ENCODE measurements at places on chromosomes 16 and 17. TPM values are rescaled to one million over a fixed set of nuclear protein-coding genes. Genes with fewer than 3 reads are reported as not detected.

DNA sequence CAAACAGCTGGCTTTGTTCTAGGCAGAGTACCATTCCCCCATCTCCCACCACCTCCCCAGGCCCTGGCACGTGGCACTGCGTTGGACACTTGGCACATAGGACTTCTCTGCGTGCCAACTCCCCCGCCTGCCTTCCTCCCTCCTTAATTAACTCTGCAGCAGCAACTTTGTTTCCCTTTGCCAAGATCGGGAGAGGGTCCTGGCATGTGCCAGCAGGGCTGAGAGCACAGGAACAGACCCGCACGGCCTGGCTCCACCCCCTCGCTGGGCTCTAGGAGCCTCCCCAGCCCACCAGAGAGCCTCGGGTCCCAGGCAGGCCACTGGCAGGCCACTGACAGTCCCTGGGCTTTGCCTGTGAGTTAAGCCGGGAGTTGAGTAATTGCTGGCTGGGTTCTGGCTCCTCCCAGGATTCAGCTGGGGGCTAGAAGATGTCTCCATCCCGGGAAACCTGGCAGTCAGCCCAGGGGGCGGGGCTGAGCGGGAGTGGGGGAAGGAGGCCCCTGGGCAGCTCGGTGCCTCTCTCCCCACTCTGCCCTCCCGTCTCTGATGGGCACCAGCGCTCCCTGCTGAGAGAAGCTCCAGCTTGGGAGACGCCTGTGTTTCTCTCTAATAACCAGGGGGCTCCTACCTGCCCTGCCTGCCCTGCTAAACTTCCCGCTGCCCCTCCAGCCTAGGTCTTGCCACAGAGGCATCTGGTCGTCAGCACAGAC lies 224.0 kb upstream of the TNRC6C start:
- no peaks in the 10 kb centered on the region for H3K27me3 ChIP-seq
- peak; percentile 52 for DNase-seq
- peaks cover 27% of the 10 kb centered on the region for H3K4me1 ChIP-seq
- no peaks in the 10 kb centered on the region for H3K36me3 ChIP-seq
- H3K27ac ChIP-seq: peak overlapping the region; percentile 37

GRCh38 chr16:28477311-28477920 lies 5.3 kb upstream of the NPIPB7 start:
- H3K36me3 ChIP-seq: peaks cover 26% of the 10 kb centered on the region
- H3K27me3 ChIP-seq: no peaks in the 10 kb centered on the region
- H3K4me3 ChIP-seq: no peak overlapping the region
- H3K27ac ChIP-seq: no peak overlapping the region
- H3K4me1 ChIP-seq: no peaks in the 10 kb centered on the region

GRCh38 chr17:81394921-81395599 lies at the start of gene BAHCC1:
Gene BAHCC1, plus strand, starts transcription at chr17:81395457. Its CDS starts 4,283 bp downstream, at chr17:81399740.
- no peaks in the 10 kb centered on the region for H3K36me3 ChIP-seq
- peaks cover 17% of the 10 kb centered on the region for H3K27me3 ChIP-seq
- H3K4me3 ChIP-seq: peak within 1 kb of the TSS; percentile 79
- peaks cover 75% of the 10 kb centered on the region for H3K4me1 ChIP-seq
- peak within 1 kb of the TSS; percentile 95 for H3K27ac ChIP-seq
- DNase-seq: peak; percentile 100

The PDILT gene
- not detected for total RNA-seq

DNA sequence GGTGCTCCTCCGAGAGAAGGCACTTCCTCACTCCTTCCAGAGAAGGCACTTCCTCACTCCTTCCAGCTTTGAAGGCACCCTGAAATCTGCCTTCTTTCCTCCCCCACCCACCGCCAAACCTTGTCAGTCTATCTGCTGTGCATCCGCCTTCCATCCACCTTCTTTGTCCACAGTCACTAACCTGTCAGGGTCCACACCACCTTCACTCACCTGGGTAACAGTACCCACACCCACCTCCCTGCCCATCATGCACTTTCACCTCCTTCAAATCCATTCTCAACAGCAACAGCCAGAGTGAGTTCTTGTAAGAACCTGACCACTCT lies 5.2 kb downstream of the CCDC102A start:
- H3K27ac ChIP-seq: no peak overlapping the region
- DNase-seq: peak; percentile 14
- no peaks in the 10 kb centered on the region for H3K27me3 ChIP-seq
- peaks cover 5% of the 10 kb centered on the region for H3K36me3 ChIP-seq

GRCh38 chr17:54968988-54969332 lies 395 bp downstream of the STXBP4 start:
- no peaks in the 10 kb centered on the region for H3K27me3 ChIP-seq
- H3K36me3 ChIP-seq: peaks cover 2% of the 10 kb centered on the region
- DNase-seq: no peak
- peaks cover 34% of the 10 kb centered on the region for H3K4me1 ChIP-seq
- peak overlapping the region; percentile 95 for H3K4me3 ChIP-seq

The NPIPB6 gene
- not detected for total RNA-seq

- H3K27ac ChIP-seq: peak overlapping the region; percentile 72
- H3K4me3 ChIP-seq: no peak overlapping the region
- H3K27me3 ChIP-seq: no peaks in the 10 kb centered on the region
These were observed 31.9 kb downstream of the BAIAP2 start for GRCh38 chr17:81066771-81067315.

- no peaks in the 10 kb centered on the region for H3K27me3 ChIP-seq
- no peak for DNase-seq
These were observed 143.8 kb downstream of the IRX3 start for GRCh38 chr16:54142787-54143186.

DNA sequence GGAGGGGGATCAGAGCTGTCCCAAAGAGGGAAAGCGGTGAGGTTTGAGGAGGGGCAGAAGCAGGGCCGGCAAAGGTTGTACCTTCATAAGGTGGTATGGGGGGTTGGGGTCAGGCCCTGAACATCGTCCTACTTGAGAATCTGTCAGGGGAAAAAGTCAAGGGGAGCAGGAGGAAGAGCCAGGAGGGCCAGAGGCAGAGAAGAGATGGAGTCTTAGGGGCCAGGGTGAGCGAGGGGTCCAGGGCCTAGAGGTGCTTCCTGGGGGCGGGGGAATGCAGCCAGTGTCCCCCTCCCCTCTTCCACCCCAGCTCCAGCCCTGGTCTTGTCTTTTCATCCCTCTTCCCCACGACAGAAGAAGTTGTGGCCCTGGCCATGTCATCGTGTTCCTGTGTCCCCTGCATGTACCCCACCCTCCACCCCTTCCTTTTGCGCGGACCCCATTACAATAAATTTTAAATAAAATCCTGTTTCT lies 1.3 kb upstream of the PRRT2 start:
- no peak overlapping the region for H3K4me3 ChIP-seq
- H3K27me3 ChIP-seq: no peaks in the 10 kb centered on the region
- peaks cover 21% of the 10 kb centered on the region for H3K36me3 ChIP-seq
- no peak for DNase-seq

The OR1E2 gene
- not detected for total RNA-seq

GRCh38 chr16:1193143-1193824 lies 31.8 kb downstream of the TPSG1 start:
- no peak overlapping the region for H3K4me3 ChIP-seq
- H3K4me1 ChIP-seq: peaks cover 15% of the 10 kb centered on the region
- no peaks in the 10 kb centered on the region for H3K27me3 ChIP-seq
- no peak for DNase-seq
- H3K27ac ChIP-seq: no peak overlapping the region

GRCh38 chr16:12178251-12178990 lies 201.9 kb downstream of the SNX29 start:
- H3K4me1 ChIP-seq: no peaks in the 10 kb centered on the region
- H3K27me3 ChIP-seq: no peaks in the 10 kb centered on the region
- no peaks in the 10 kb centered on the region for H3K36me3 ChIP-seq
- no peak overlapping the region for H3K27ac ChIP-seq

The KRTAP2-3 gene
- total RNA-seq: not detected

- H3K27me3 ChIP-seq: no peaks in the 10 kb centered on the region
- no peak overlapping the region for H3K4me3 ChIP-seq
- H3K4me1 ChIP-seq: no peaks in the 10 kb centered on the region
- H3K27ac ChIP-seq: no peak overlapping the region
These were observed 79.5 kb downstream of the CA4 start for GRCh38 chr17:60229188-60229802.

DNA sequence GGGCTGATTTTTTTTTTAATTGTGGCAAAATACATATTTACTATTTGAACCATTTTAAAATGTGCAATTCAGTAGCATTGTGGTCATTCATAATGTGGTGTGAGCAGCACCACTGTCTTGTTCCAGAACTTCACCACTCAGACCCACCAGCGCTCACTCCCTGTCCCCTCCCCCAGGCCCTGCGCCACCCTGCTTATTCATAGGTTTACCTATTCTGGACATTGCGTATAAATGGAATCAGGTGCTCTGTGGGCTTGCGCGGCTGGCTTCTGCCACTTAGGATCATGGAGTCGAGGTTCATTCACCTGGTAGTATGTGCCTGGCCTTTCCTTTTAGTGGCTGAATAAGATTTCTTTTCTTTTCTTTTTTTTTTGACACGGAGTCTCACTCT lies 59.4 kb downstream of the NT5M start:
- H3K27me3 ChIP-seq: no peaks in the 10 kb centered on the region
- no peak overlapping the region for H3K4me3 ChIP-seq
- H3K36me3 ChIP-seq: no peaks in the 10 kb centered on the region
- peak overlapping the region; percentile 26 for H3K27ac ChIP-seq

GRCh38 chr17:57499648-57500049 lies 243.3 kb downstream of the MSI2 start:
- no peak overlapping the region for H3K4me3 ChIP-seq
- H3K4me1 ChIP-seq: peaks cover 5% of the 10 kb centered on the region
- H3K27ac ChIP-seq: no peak overlapping the region
- no peaks in the 10 kb centered on the region for H3K36me3 ChIP-seq

DNA sequence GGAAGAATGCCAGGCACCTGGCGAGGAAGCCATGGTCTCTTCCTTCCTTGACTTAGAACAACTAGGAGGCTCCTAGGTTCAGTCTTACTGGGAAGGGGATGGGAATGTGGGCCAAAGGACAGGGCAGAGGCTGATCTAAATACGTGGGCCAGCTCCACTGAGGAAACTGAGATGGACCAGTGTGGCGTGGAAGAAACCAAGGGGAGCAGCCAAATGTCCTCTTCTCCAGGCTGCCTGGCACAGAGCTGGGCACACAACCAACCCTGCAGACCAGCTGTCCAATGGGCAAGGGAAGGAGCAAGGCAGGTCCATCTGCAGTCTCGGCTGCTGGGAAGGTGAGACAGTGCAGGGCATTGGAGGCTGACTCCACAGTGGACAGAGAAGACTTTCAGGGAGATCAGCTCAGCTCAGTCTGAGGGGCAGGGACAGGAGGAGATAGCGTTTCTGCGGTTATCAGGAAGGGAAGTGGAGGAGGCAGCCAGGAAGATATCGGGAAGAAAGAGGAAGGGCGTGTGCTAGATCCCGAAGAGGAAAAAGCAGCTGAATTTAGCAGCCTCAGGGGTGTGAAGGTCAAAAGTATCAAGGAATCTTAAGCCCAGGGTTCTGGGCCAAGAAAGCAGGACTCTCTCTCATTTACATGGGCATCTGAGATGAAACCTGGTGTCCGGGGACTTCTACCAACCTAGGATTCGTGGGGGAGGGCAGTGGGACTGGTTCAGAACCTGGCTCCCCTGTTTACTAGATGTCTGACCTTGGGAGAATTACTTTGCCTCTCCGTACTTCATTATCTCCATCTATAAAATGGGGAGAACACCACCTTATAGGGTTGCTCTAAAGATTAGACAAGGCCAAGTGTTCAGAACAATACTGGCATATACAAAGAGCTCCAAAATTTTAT lies 1.8 kb downstream of the KIFC3 start:
- peak overlapping the region; percentile 69 for H3K4me3 ChIP-seq
- H3K36me3 ChIP-seq: peaks cover 7% of the 10 kb centered on the region
- H3K27me3 ChIP-seq: no peaks in the 10 kb centered on the region
- H3K27ac ChIP-seq: peak overlapping the region; percentile 93

- H3K4me3 ChIP-seq: no peak overlapping the region
- peaks cover 3% of the 10 kb centered on the region for H3K4me1 ChIP-seq
- peaks cover 10% of the 10 kb centered on the region for H3K36me3 ChIP-seq
- DNase-seq: no peak
- no peaks in the 10 kb centered on the region for H3K27me3 ChIP-seq
These were observed 20.4 kb upstream of the CPNE2 start for GRCh38 chr16:57071831-57072582.

DNA sequence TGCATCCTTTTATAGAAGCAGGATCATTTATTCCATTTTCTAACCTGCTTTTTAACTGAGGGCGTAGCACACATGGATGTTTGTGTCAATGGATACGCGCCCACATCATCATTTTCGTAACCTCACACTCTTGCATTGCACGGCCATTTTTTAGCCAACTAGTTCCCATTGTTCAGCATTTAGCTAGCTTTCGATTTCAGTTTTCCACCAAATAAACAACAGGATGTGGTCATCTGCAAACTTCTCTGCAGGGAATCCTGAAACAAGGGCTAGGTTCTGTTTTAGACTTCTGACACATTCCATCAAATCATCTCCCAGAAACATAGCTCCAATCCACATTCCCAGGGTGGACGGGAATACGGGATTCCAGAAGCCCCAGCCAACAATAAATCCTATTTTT lies 6.4 kb downstream of the CYB561 start:
- peak overlapping the region; percentile 15 for H3K4me3 ChIP-seq
- no peaks in the 10 kb centered on the region for H3K36me3 ChIP-seq
- DNase-seq: no peak
- H3K27ac ChIP-seq: peak overlapping the region; percentile 69
- peaks cover 68% of the 10 kb centered on the region for H3K4me1 ChIP-seq
- no peaks in the 10 kb centered on the region for H3K27me3 ChIP-seq

DNA sequence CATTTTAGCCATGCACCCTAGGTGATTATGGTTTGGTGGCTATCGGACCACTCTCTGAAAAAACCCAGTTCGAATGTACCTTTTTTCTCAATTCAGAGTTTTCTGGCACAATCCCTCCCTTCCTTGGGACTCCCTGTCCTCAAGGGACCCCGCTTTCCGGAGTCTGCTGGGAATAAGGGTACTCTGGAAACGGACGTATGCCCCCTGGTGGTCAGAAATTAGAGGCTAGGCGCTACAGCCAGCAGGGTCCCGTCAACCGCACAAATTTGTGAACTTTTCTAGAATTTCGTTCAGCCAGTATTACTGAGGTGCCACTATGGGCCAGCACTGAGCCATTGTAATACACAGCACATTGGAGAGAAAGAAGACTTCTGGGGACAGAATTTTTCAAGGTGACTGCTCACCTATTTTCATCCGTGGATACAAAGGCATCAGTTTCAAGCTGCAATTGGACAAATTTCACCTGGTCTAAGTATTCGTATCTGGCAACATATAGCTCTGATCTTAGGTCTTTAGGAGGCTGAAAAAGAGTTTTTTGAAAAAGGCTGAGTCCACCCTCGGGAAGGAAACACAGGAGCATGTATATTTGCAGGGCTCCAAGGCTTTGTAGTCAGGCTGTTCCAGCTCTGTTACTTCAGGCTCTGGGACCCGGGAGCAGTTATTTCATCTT lies 27.1 kb upstream of the CRYBA1 start:
- peak; percentile 73 for DNase-seq
- H3K36me3 ChIP-seq: no peaks in the 10 kb centered on the region
- H3K4me3 ChIP-seq: no peak overlapping the region
- H3K4me1 ChIP-seq: peaks cover 7% of the 10 kb centered on the region
- no peak overlapping the region for H3K27ac ChIP-seq

The TAC4 gene
- total RNA-seq: not detected

The EIF3CL gene
- total RNA-seq: 116 TPM

DNA sequence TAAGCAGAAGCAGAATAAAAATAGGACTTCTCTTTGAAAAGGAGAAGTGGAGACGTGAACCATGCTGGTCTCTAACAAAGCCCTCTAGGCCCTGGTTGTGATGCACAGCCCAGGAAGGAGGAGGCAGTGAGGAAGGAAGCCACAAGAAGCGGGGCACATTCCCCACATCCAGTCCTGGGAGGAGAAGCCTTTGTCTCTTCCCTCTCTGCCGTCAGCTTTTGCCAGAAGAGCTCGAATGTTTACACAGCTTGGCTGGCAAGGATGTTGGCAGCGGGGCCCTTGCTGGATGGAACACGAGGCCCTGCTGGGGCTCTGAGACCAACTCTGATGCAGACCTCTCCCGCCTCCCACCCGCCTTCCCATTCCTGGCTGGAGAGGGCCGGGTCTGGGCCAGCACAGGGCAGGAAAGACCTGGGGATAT lies 91.3 kb downstream of the MAF start:
- H3K4me1 ChIP-seq: peaks cover 19% of the 10 kb centered on the region
- H3K27me3 ChIP-seq: no peaks in the 10 kb centered on the region
- no peaks in the 10 kb centered on the region for H3K36me3 ChIP-seq
- DNase-seq: peak; percentile 32
